ENCODE measurements at places on chromosomes 2 and 18.

- DNase-seq, result no peak
These were observed 1190.1 kb upstream of the FAM98A start for GRCh38 chr2:34789169-34789568.

GRCh38 chr18:35876243-35876642 is 96.2 kb upstream of the RMP24 start:
- DNase-seq, result no peak

GRCh38 chr2:86706220-86706619 is 13.9 kb upstream of the RMND5A start:
- DNase-seq, result no peak

DNA sequence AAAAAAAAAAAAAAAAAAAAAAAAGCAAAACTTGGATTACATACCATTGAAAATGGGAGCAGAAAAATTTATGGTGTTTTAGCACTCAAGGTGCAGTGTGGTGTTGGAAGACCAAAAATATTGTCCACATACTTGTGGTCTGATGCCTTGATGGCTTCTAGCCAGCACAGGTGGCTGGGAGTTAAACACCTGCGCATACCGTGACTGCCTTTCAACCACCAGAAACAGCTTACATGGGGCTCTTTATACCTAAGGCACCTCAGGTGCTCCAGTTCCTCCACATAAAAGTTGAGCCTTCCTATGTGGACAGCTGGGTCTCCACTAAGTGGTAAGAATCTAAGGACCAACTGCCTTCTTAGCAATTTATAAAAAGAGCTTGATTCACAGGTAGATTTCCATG is 802.6 kb upstream of the CELF4 start:
- no peak for DNase-seq

DNA sequence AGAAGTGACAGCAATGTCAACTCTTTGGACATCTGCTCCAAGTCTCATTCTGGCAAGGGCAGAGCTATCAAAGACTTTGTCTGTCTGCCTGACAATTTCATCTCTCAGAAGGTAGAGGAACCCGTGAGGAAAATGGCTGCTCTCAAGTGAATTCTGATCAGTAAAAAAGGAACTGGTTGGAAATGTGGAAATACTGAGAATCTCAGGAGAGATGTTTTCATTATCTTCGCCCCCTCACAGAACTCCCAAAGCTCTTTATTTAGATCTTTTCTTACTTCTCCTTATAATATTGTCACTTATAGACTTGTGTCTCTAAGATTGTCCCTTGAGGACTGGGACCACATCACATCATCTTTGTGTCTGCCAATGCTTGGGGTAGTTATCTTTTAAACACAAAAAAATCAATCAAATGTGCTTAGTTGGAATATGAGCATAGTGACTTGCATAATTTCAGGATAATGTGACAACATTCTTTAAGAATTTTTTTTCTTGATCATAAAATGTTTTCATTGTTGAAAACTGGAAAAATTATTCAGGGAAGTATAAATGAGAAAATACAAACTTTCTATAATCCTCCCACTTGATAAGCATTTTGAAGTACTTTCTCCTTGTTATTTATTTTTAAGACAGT is 68.2 kb upstream of the ITGB6 start:
- no peak for DNase-seq

DNA sequence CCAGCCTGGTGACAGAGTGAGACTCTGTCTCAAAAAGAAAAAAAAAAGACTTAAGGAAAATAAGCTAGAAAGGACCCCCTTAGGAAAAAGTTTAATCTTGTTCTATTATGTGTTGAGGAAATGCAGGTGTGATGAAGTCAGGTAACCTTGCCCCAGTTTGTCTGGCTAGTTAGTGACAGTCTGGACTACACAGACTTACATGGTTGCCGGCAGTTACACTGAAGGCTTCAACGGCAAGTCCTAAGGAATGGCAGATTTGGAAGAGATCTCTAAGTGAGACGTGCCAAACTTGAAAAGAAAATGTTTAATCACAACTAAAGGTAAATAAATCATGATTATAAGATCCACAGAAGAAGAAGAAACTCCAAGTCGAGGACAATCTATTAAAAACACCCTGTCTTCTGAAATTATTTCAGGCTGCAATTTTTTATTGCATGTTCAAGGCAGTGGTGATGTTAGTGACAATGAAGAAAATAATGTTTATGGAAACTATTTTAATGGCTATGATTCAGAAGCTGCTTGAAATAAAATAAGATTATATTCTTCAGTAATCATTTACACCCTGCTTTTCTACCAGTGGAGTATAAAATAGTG is 84.2 kb downstream of the TTC27 start:
- no peak for DNase-seq

DNA sequence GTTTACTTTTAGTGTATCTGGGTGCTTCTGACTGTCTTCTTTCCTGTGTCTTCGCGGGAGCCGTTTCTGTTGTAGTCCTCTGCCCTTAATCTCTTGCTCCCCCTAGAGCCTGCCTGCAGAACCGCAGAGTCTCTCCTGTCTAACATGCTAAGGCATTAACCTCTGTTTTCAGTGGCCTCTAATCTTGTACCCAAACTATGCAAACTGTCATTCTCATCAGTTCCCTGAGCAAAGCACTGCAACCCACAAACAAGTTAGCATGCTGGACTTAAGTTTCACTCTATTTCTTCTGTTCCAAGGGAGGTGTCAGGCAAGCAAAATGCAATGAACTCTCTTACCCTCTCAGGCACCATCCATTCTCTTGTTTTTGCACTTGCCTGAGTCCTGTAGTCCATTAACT is 138.4 kb downstream of the OTX1 start:
- no peak for DNase-seq

DNA sequence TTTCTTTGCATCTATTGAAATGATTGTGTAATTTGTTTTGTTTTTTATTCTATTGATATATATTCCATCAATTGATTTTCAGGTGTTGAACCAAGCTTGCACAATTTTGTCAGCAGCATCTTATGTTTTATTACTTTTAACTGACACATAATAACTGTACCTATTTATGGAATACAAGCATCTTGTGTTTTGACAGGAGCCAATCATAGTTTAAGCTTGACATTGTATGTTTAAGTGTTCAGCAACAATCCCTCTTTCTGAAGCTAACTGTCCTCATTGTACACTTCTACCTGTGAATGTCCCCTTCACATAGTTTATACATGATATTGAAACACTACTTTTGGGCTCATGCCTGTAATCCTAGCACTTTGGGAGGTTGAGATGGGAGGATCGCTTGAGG is 1017.6 kb upstream of the GYPC start:
- no peak for DNase-seq

GRCh38 chr2:232653441-232653840 is 20.0 kb downstream of the EFHD1 start:
- DNase-seq, result no peak

DNA sequence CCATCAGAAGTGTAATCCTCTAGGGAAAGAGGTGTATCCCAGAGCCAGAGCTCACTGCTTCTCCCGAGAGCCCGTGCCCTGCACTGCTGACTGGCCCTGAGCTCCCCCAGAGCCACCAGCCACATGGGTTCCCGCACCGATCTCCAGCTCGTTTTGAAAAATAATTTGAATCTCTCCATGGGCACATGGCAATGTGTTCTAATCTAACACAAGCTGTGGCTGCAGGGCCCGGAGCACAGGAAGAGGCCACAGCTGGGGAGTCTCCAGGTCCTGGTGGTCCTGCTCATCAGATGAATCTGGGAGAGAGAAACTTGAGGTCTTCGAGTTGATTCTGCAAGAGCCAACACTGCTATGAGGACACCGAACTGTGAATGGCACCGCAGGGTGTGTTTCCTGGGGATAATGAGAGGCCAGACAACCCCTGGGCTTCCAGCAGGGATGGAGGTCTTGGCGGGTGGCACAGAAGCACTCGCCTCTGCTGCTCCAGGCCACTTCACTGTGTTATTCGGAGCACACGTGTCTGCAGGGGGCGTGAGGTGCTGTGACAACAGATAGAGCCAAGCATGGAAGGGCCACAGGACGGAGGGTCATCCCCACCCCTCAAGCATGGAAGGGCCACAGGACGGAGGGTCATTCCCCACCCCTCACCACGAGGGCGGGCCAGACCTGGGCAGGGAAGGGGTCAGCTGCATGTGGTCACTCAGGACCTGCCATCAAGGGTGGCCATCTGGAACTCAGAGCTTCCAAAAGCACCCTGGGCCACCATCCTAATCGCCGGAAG is 196.8 kb downstream of the NDUFA10 start:
- no peak for DNase-seq

GRCh38 chr2:50712569-50712968 is 319.4 kb downstream of the NRXN1 start:
- DNase-seq, result no peak

Data from kidney epithelial cell (primary cell).